K562 (cell line): ENCODE measurements at places on chromosomes 1 and 21. TPM values are rescaled to one million over a fixed set of nuclear protein-coding genes. Genes with fewer than 3 reads are reported as not detected.

DNA sequence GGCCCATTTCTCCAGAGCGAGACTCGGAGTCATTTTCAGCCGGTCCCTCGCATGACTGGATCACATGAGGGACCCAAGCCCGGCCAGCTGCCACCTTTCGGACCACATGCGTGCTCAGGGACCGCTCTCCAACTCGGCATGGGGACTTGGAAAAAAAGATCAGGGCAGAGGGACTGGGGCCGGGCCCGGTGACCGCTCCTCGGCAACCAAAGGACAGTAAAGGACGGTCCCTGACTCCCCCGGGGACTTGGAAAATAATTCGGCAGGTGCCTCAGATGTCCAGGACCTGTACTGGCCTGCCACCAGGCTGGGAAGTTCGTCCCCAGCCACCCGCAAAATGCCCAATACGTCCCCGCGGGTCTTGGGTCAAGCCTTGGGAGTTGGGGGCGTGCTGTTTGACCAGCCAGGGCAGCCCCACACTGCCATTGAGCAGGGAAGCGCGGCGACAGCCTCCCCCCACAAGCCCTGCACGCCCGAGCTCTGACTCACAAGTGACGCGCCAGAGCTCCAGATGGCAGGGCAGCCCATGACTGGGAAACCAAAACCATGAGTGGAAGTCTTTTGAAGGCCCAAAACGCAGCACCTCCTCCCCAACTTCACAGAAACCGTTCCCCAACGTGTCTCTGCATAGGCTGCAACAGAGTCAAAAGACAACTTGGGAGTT lies 134.5 kb downstream of the LIPI start:
- no peaks in the 10 kb centered on the region for H3K27me3 ChIP-seq
- no peak overlapping the region for H3K27ac ChIP-seq
- no peaks in the 10 kb centered on the region for H3K36me3 ChIP-seq
- no peak overlapping the region for H3K4me3 ChIP-seq
- DNase-seq, result no peak

Gene FBXO2
- total RNA-seq, result 1.4 and 1.7 TPM in 2 replicates

DNA sequence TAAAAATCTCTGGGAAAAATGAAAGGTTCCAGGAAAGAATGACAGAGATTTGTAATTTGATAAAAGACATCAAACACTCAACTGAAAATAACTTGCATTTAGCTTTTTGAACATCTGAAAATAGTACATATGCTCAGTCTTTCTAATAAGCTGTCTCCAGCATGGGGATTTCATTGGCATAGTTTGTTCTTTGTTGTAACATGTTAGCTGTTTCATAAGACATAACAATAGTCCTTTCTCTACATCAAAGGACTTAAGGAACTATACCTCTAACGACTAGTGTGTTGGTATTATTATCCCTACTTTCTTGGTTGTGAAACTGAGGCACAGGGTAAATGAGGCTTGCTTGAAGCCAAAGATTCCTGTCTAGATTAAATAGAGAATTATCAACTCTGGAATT lies 22.0 kb downstream of the EIF2B3 start:
- H3K27ac ChIP-seq, result no peak overlapping the region
- H3K4me1 ChIP-seq, result no peaks in the 10 kb centered on the region
- DNase-seq, result no peak
- no peaks in the 10 kb centered on the region for H3K27me3 ChIP-seq
- peaks cover 53% of the 10 kb centered on the region for H3K36me3 ChIP-seq
- no peak overlapping the region for H3K4me3 ChIP-seq

GRCh38 chr1:31750858-31751510 lies 13.2 kb downstream of the ADGRB2 start:
- H3K36me3 ChIP-seq, result no peaks in the 10 kb centered on the region
- DNase-seq, result no peak
- no peak overlapping the region for H3K4me3 ChIP-seq
- H3K27ac ChIP-seq, result no peak overlapping the region

GRCh38 chr1:8017495-8018197 lies 8.5 kb downstream of the ERRFI1 start:
- H3K27ac ChIP-seq, result no peak overlapping the region
- H3K4me1 ChIP-seq, result peaks cover 7% of the 10 kb centered on the region; the same call in 1 of the 3 replicates
- H3K4me3 ChIP-seq, result no peak overlapping the region
- no peak for DNase-seq
- H3K36me3 ChIP-seq, result no peaks in the 10 kb centered on the region

Gene FCGR1A
- total RNA-seq, result not detected in 2 replicates

GRCh38 chr1:23995431-23995837 lies 15.3 kb upstream of the SRSF10 start:
- no peak for DNase-seq
- H3K27me3 ChIP-seq, result peaks cover 4% of the 10 kb centered on the region; the same call in 1 of the 2 replicates
- no peak overlapping the region for H3K27ac ChIP-seq
- no peaks in the 10 kb centered on the region for H3K4me1 ChIP-seq
- H3K36me3 ChIP-seq, result no peaks in the 10 kb centered on the region
- H3K4me3 ChIP-seq, result no peak overlapping the region

DNA sequence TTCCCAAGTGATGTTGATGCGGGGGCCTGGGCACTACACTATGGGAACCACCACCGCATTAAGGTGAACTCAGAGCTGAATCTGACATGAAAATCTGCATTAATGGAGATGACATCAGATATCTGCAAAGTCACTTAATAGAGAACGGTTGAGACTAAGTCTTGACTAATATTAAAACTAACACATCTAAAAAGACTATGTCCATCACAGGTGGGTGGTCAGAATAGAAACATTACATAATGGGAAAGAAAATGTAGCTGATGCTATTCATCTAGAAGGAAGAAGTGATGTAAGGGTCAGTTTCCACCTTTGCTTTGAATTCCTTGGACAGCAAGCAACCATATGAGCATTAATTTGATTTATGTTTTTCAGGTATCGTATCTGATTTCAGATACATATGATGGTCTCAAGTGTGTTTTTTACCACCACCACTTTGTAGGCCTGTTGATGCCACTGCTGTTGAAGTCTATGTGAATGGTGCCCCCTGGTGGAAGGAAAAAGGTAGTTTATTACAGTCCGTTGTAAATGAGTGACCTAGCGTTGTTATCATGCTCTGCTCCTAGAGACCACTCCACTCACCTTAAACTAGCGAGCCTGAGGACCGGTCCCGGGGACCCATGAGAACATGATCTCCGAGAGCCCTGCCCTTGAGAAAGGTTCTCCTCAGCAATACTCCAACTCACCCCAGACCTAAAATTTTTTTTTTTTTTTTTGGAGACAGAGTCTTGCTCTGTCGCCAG lies 73.5 kb downstream of the BACH1 start:
- H3K4me1 ChIP-seq, result peaks cover 3% of the 10 kb centered on the region; the same call in 2 of the 3 replicates
- H3K4me3 ChIP-seq, result no peak overlapping the region
- H3K36me3 ChIP-seq, result peaks cover 26% of the 10 kb centered on the region

DNA sequence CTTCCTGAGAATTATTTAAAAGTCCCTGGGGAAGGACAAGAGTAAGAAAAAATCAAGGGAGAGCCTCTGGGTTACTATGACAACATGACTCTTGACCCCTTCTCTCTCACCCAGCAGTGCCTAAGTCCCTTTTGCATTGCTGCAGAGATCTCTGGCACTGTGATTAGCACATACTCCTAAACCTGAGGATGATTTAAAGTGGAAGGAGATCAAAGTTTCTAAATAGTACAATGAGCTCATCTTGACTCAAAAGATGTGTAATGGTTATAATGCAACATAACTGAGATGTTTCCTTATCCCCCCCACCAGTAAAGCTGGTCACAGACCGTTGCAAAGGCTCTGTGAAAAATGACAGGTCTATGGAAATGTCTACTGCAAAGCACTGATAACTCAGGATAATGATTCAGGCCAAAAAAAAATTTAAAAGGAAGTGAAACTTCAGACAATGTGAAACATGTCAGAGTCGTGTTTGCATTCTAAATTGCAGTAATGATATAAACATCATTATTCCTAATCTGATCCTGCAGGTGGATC lies 519.2 kb downstream of the KIF26B start:
- peaks cover 14% of the 10 kb centered on the region; the same call in 2 of the 3 replicates for H3K27me3 ChIP-seq
- H3K36me3 ChIP-seq, result no peaks in the 10 kb centered on the region
- no peak overlapping the region for H3K27ac ChIP-seq

DNA sequence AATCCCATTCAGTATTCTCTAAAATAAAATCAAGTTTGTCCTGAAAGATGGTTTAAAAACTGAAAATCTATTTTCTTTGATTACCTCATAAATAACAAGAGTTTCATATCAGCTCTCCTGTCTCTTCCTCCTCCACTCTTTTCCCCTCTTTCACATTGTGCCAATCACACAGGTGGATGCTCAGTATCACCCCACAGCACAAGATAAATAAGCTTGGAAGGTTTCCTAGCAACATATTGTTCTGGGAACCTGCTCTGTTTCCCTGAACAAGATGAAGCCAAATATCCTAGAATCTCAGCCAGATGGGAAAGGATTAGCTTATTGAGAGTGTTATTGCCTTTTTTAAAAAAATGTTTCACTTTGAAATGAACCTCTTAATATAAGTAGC lies 45.7 kb upstream of the CACYBP start:
- H3K4me3 ChIP-seq, result no peak overlapping the region
- peaks cover 25% of the 10 kb centered on the region for H3K4me1 ChIP-seq
- H3K36me3 ChIP-seq, result no peaks in the 10 kb centered on the region
- H3K27ac ChIP-seq, result peak overlapping the region; percentile 3; the same call in 1 of the 3 replicates
- no peak for DNase-seq
- H3K27me3 ChIP-seq, result no peaks in the 10 kb centered on the region

Gene TNFSF18
- not detected in 2 replicates for total RNA-seq

GRCh38 chr1:156772222-156772621 lies 4.9 kb downstream of the PRCC start:
- H3K36me3 ChIP-seq, result peaks cover 46% of the 10 kb centered on the region
- H3K4me1 ChIP-seq, result peaks cover 29% of the 10 kb centered on the region
- DNase-seq, result no peak
- H3K27me3 ChIP-seq, result no peaks in the 10 kb centered on the region

- H3K4me3 ChIP-seq, result no peak overlapping the region
- H3K36me3 ChIP-seq, result no peaks in the 10 kb centered on the region
- no peaks in the 10 kb centered on the region for H3K27me3 ChIP-seq
- peaks cover 3% of the 10 kb centered on the region for H3K4me1 ChIP-seq
Observed at GRCh38 chr1:201625226-201625761, 86.4 kb downstream of the NAV1 start.

GRCh38 chr1:56534130-56534651 lies 45.2 kb downstream of the PLPP3 start:
- DNase-seq, result no peak
- H3K27ac ChIP-seq, result no peak overlapping the region
- no peaks in the 10 kb centered on the region for H3K36me3 ChIP-seq
- peaks cover 5% of the 10 kb centered on the region; the same call in 1 of the 2 replicates for H3K27me3 ChIP-seq
- H3K4me3 ChIP-seq, result no peak overlapping the region
- H3K4me1 ChIP-seq, result no peaks in the 10 kb centered on the region

- no peak overlapping the region for H3K4me3 ChIP-seq
- H3K36me3 ChIP-seq, result no peaks in the 10 kb centered on the region
- H3K27ac ChIP-seq, result no peak overlapping the region
- DNase-seq, result no peak
Observed at GRCh38 chr1:14568716-14569355, 29.6 kb upstream of the KAZN start.

GRCh38 chr1:209875515-209875914 lies 47.7 kb downstream of the UTP25 start:
- H3K4me1 ChIP-seq, result no peaks in the 10 kb centered on the region
- no peak overlapping the region for H3K4me3 ChIP-seq
- DNase-seq, result no peak
- H3K27me3 ChIP-seq, result peaks cover 13% of the 10 kb centered on the region; the same call in 2 of the 3 replicates
- no peaks in the 10 kb centered on the region for H3K36me3 ChIP-seq
- no peak overlapping the region for H3K27ac ChIP-seq

Gene AUNIP
- total RNA-seq, result 30.9 and 31.7 TPM in 2 replicates

- no peak for DNase-seq
- H3K36me3 ChIP-seq, result no peaks in the 10 kb centered on the region
- H3K4me1 ChIP-seq, result no peaks in the 10 kb centered on the region
- H3K27me3 ChIP-seq, result no peaks in the 10 kb centered on the region
Observed at GRCh38 chr21:28230559-28230958, 762.1 kb downstream of the LTN1 start.

- H3K4me3 ChIP-seq, result no peak overlapping the region
- peaks cover 46% of the 10 kb centered on the region; the same call in 2 of the 3 replicates for H3K4me1 ChIP-seq
- no peak for DNase-seq
- no peaks in the 10 kb centered on the region for H3K27me3 ChIP-seq
Observed at GRCh38 chr1:228087771-228088251, 5.3 kb downstream of the ARF1 start.

Gene ADGRL4
- total RNA-seq, result 0.11 TPM in 1 of 2 replicates, not detected in the other

Gene CKS1B
- 256 and 270 TPM in 2 replicates for total RNA-seq

- no peak for DNase-seq
- peak overlapping the region; percentile 16; the same call in 1 of the 3 replicates for H3K27ac ChIP-seq
- H3K4me3 ChIP-seq, result no peak overlapping the region
- no peaks in the 10 kb centered on the region for H3K27me3 ChIP-seq
- peaks cover 86% of the 10 kb centered on the region for H3K36me3 ChIP-seq
Observed at GRCh38 chr1:244840219-244840794, 4.8 kb downstream of the COX20 start.

- no peak overlapping the region for H3K27ac ChIP-seq
- H3K36me3 ChIP-seq, result no peaks in the 10 kb centered on the region
- H3K27me3 ChIP-seq, result no peaks in the 10 kb centered on the region
- no peak for DNase-seq
Observed at GRCh38 chr1:163054181-163054591, 15.0 kb upstream of the RGS4 start.

- no peaks in the 10 kb centered on the region for H3K27me3 ChIP-seq
- peaks cover 10% of the 10 kb centered on the region; the same call in 1 of the 3 replicates for H3K4me1 ChIP-seq
- H3K27ac ChIP-seq, result no peak overlapping the region
- H3K36me3 ChIP-seq, result no peaks in the 10 kb centered on the region
- H3K4me3 ChIP-seq, result no peak overlapping the region
Observed at GRCh38 chr1:172476218-172476811, 32.4 kb upstream of the PIGC start.

GRCh38 chr1:182596934-182597333 lies 7.3 kb downstream of the RGS16 start:
- H3K36me3 ChIP-seq, result no peaks in the 10 kb centered on the region
- H3K4me1 ChIP-seq, result no peaks in the 10 kb centered on the region
- H3K27me3 ChIP-seq, result no peaks in the 10 kb centered on the region
- no peak overlapping the region for H3K4me3 ChIP-seq
- DNase-seq, result no peak
- no peak overlapping the region for H3K27ac ChIP-seq

GRCh38 chr1:111192658-111193519 lies 7.6 kb downstream of the DENND2D start:
- peaks cover 6% of the 10 kb centered on the region; the same call in 2 of the 3 replicates for H3K36me3 ChIP-seq
- H3K27ac ChIP-seq, result no peak overlapping the region
- H3K4me3 ChIP-seq, result no peak overlapping the region
- no peak for DNase-seq
- H3K27me3 ChIP-seq, result no peaks in the 10 kb centered on the region

GRCh38 chr1:214445831-214446614 lies 105.4 kb downstream of the PTPN14 start:
- H3K27me3 ChIP-seq, result peaks cover 4% of the 10 kb centered on the region; the same call in 1 of the 3 replicates
- no peak for DNase-seq
- H3K4me3 ChIP-seq, result no peak overlapping the region
- H3K36me3 ChIP-seq, result no peaks in the 10 kb centered on the region
- no peaks in the 10 kb centered on the region for H3K4me1 ChIP-seq

Gene CD1D
- 0.07 TPM in 1 of 2 replicates, not detected in the other for total RNA-seq

Gene TCP10L
- 0.49 and 0.58 TPM in 2 replicates for total RNA-seq

- H3K27ac ChIP-seq, result no peak overlapping the region
- peaks cover 37% of the 10 kb centered on the region for H3K27me3 ChIP-seq
- H3K4me1 ChIP-seq, result no peaks in the 10 kb centered on the region
- no peaks in the 10 kb centered on the region for H3K36me3 ChIP-seq
Observed at GRCh38 chr1:236052232-236052993, 12.5 kb downstream of the NID1 start.

Gene TAS1R1
- not detected in 2 replicates for total RNA-seq

Gene S100A12
- total RNA-seq, result not detected in 2 replicates

GRCh38 chr1:14441302-14441741 lies 157.2 kb upstream of the KAZN start:
- H3K4me1 ChIP-seq, result peaks cover 56% of the 10 kb centered on the region
- no peak overlapping the region for H3K4me3 ChIP-seq
- H3K27me3 ChIP-seq, result no peaks in the 10 kb centered on the region
- H3K36me3 ChIP-seq, result no peaks in the 10 kb centered on the region
- DNase-seq, result no peak
- no peak overlapping the region for H3K27ac ChIP-seq

Gene RPTN
- total RNA-seq, result not detected in 2 replicates
